GM03348 (cell line): ENCODE measurements at places on chromosomes 16 and 17.

- DNase-seq, result no peak
Measured at GRCh38 chr16:4675864-4676786, 17.2 kb upstream of the NUDT16L1 start.

DNA sequence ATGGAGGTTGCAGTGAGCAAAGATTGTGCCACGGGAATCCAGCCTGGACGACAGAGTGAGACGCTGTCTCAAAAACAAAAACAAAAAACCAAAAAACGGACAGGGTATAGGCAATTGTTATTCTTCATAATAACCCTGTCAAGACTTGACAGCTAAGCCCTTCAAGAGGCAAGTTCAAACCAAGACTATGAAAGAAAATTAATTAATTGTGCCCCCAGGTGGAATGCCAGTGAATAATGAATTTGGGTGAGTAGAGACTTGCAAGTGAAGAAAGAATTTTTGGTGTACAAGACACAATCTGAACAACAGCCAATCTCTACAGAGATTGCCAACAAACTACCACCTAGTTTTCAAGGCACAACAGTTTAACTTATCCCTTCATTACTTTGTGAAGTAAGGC is 6.3 kb downstream of the RFWD3 start:
- DNase-seq, result no peak

DNA sequence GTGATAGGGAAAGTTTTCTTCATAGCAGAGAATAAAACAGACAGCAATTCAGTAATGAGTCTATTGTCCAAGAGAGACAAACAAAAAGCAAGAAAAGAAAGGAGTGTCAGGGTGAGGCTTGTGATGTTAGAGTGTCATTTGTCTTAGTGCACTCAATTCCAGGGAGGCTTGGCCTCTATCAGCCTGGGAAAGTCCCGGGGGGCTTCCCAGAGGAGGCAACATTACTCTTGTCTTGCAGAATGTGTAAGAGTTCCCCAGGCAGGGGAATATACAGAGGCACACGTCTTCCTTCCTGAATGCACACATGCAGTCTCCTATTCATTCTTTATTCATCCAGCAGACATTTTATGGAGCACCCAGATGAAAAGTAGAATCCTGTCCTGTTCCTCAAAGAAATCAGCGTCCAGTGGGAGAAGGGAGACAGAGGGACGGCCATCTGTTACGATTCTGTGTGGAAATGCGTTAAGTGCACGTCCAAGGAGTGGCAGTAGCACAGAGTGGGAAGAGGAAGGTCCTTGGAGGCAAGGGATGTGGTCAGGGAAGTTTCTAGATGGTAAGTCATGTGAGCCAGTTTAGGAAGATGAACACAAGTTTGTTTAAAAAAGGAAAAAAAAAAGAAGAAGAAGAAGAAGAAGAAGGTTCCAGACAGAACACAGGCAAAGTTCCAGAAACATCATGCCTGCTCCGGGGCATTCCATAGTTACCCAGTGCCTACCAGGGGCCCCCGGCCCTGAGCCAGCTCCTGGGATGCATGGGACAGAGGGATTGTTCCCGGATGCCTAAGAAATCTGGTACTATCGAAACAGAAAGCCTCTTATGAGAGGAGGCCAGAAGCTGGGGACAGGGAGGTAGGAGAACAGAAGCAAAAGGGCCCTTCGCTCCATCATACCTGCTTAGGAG is 21.1 kb downstream of the CACNG4 start:
- no peak for DNase-seq

- DNase-seq, result no peak
Measured at GRCh38 chr17:60161598-60162330, 12.0 kb downstream of the CA4 start.

DNA sequence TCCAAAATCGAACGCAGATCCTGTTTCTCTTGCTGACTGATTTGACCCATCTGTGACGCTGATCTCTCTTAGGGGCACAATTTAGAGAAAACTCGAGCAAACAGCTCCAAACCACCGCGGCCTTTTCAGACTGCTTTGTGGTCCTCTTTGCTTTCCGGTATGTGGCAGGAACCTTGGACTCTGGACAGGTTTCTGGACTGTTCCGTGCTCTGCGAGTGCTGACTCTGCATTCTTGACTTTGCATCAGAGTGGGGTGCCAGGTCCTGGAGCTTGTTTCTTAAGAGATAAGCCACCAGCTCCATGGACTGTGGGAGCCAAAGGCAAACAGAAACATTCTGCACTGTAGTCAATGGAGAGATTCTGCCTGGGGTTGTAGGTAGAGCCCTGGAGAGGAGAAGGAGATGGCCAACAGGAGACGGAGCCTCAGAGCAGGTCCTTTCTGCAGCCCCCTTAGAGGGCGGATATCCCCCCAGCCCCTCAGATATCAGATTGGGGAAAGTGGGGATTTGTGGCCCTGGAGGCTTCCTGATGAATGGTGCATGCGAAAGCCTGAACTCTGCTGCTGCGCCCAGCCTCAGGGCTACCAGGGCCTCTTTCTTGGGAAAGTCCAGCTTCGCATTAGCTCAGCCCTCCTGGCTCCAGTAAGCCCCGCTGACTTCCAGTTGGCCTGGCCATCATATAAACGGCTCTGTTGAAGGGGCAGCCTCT is 65.6 kb downstream of the WIPI1 start:
- no peak for DNase-seq

GRCh38 chr16:18018376-18018775 is 318.2 kb downstream of the NPIPA8 start:
- DNase-seq, result no peak

DNA sequence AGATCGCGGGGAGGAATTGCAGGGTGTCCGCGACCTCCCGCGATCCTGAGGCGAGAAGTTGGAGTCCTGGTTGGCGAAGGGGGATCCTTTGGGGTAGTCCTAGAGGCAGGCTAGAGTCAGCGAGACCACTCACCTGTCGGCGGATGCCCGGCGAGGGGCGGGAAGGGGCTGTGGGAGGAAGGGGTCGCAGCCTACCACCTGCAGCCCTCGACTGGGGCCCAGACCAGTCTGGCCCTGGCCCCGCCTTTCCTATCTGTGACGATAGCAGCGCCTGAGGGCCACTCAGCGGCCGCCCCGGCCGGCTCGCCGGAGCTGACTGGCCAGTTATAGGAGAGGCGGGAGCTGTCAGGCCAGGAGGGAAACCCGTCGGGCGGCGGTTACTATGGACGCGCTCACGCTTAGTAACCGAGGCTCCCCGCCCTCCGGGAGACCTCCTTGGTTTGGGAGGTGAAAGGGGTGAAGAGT is at the start of gene TEKT3:
Gene TEKT3, minus strand, starts transcription at position 213 of the 465 bp plus-strand sequence. CDS start 10,012 bp downstream, outside the sequence.
- peak; percentile 60 for DNase-seq

GRCh38 chr17:343211-343610 is 9.4 kb downstream of the RPH3AL start:
- no peak for DNase-seq

GRCh38 chr16:4572715-4573114 is 16.6 kb downstream of the C16orf96 start:
- no peak for DNase-seq

DNA sequence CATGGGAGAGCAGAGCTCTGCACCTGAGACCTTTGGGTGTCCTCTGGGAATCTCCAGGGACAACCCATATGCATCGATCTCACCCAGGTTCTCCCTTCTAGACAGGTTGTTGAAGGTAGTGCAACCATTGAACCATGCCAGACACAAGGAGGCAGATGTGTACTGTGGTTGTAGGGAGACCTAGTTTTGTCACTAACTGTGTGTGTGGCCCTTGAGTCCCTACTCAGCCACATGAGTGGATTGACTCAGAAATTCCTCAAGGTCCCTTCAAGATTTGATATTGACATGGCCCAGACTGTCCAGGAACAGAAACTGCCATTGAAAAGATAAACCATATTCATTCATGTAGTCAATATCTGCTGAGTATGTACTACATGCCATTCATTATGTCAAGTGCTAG is 396.4 kb upstream of the CCL2 start:
- no peak for DNase-seq

- DNase-seq, result peak; percentile 61
Measured at GRCh38 chr17:61837175-61838051, 25.9 kb downstream of the BRIP1 start.

DNA sequence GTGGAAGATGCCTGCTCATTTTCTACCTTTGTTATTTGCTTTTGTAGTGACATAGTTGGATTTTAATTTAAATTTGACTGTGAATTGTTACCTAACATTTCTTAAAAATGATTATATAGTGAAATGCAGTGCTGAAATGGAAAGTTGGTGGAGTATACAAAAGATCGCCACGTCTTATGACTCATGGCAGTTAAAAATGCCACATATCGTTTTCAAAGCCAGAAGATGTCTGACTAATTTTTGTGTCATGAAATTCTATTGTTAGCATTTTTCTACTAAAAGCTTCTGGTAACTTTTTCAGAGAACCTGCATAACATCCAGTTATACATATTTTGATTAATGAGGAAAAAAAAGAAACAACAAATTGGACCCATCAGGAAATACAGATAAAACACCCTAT is 20.6 kb downstream of the MAP2K4 start:
- DNase-seq, result peak; percentile 74

DNA sequence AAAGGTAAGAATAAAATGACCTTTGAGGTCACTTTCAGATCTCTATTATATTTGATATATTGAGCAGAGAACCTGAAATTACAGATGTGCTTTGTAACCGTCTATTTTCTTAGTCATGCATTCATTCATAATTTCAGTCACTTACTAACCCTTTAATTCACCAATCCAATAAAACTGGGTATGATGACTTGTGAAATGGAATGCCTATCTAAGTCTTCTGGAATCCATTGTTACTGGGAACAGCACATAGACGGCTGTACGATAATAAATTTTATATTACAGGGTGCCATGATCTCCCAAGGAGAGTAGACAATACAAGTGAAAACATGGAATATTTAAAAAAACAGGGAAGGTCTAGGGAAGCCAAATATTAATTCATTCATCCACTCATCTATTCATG is 22.9 kb downstream of the CDH11 start:
- peak; percentile 20 for DNase-seq

- no peak for DNase-seq
Measured at GRCh38 chr17:10144456-10144855, 54.0 kb downstream of the GAS7 start.

GRCh38 chr17:76641501-76641900 is 2.1 kb downstream of the ST6GALNAC1 start:
- DNase-seq, result no peak

- no peak for DNase-seq
Measured at GRCh38 chr17:1930337-1930645, 94.8 kb downstream of the RTN4RL1 start.

- no peak for DNase-seq
Measured at GRCh38 chr16:20818929-20819585, 12.7 kb downstream of the REXO5 start.

GRCh38 chr16:8729779-8730334 is 55.4 kb downstream of the ABAT start:
- no peak for DNase-seq

DNA sequence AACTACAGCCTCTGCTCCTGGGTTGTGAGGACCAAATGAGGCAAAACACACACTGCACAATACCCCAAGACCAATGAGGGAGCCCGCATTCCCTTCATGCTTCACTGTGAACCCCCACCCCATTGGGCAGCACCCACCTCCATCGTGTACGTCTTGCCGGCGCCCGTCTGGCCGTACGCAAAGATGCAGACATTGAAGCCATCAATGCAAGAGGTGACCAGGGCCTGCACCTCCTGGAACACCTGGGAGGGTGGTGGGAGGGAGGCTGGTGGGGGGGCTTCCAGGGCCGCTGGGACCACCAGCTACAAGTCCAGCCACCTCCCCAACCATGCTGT is 28.4 kb downstream of the KATNB1 start:
- DNase-seq, result no peak

- DNase-seq, result peak; percentile 69
Measured at GRCh38 chr17:8041249-8041928, 2.5 kb downstream of the ALOX15B start.

GRCh38 chr16:3689731-3690130 is 27.6 kb downstream of the TRAP1 start:
- no peak for DNase-seq

DNA sequence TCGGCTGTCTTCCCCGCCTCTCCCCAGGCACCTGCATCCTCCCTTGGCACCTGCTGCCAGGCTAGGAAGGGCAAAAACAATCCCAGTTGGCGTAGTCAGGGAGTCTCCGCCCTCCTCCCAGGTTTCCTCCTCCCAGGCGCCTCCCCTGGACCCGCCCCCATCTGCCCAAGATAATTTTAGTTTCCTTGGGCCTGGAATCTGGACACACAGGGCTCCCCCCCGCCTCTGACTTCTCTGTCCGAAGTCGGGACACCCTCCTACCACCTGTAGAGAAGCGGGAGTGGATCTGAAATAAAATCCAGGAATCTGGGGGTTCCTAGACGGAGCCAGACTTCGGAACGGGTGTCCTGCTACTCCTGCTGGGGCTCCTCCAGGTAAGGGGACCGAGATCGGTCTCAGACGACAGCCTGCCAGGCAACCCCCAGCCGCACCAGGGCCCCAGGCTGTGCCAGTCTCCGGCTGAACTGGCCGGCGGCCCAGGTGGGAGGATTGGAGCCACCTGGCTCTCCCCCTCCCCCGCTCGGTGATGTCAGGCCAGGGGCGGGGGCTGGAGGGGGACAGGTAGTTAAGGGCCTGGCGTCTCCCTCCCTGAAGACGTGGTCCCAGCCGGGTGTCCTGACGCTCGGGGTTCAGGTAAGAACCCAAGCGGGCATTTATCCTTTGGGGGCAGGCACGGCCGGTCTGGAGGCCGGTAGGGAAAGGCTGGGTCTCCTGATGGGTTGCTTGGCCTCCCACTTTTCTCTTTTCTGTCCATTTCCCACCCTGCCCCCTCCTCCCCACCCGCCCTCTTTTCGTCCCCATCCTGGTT is at the start of gene GRB7:
Gene GRB7, plus strand, starts transcription at position 179 of the 808 bp plus-strand sequence. CDS start 4,364 bp downstream, outside the sequence.
- DNase-seq, result no peak

GRCh38 chr17:2755891-2756724 is 6.7 kb upstream of the CCDC92B start:
- no peak for DNase-seq

- no peak for DNase-seq
Measured at GRCh38 chr16:10490141-10490540, 90.3 kb downstream of the EMP2 start.

- peak; percentile 43 for DNase-seq
Measured at GRCh38 chr17:82023447-82024241, 539 bp downstream of the LRRC45 start.

GRCh38 chr17:48997827-48998586 is 822 bp downstream of the IGF2BP1 start:
- DNase-seq, result peak; percentile 59

GRCh38 chr16:85366031-85366763 is 246.9 kb upstream of the GSE1 start:
- DNase-seq, result no peak

GRCh38 chr16:74070237-74070636 is 226.4 kb upstream of the PSMD7 start:
- no peak for DNase-seq
